ENCODE measurements at places on chromosomes 3 and 15.

DNA sequence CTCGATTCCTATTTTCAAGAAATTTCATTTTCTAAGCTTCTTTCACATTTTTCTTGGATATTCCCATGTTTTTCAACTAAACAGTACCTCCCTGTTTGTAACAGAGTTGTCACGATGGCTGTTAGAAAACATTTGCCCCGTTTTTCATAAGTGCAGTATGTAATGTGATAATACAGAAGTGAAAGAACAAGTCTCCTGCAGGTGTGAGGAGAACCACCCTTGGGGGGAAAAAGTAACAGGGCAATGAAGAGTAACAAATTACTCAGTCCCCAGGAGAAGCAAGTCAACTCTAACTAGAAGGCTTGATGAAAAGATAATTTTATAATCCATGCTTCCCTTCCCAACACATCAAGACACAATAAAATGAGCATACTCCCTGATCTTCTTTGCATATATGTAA, 493.3 kb downstream of the FOXP1 start:
- no peak for DNase-seq

DNA sequence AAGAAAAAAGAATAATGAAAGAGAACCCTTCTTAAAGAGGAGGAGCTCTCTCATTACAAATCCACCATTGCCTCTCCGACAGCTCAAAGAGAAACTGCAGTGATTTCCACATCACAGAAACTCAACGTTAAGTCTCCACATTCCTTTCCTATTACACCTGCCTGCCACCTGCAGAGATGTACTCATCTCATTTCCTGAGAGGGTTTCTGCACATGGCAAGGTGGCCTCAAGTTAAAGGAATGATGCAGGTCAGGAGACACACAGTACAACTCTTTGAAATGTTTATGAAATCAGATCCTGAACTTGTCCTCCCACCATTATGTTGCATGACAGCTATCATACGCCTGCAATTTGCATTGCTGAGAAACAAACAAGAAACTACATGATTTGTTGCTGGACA, 458.4 kb upstream of the ADAMTS9 start:
- peak; percentile 61 for DNase-seq

DNA sequence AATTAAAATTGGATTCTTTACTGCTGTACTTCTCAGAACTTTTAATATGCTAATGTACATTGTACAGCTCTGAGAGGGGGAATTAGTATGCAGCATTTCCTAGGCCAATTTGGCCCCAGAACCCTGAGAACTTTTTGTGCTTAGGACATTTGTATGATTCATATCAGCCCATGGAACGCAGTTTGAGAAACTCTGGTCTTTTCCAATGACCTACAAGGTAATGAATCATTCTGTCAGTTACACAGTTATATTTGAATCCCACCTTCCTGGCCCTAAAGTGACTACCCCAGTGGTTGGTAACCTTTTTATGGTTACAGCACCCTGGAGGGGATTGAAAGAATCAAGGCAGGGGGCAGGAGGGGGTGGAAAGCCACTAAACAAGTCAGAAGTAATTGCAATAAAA, 25.6 kb upstream of the KBTBD12 start:
- peak; percentile 45 for DNase-seq

- no peak for DNase-seq
These were observed 74.4 kb downstream of the KY start for GRCh38 chr3:134576426-134576825.

DNA sequence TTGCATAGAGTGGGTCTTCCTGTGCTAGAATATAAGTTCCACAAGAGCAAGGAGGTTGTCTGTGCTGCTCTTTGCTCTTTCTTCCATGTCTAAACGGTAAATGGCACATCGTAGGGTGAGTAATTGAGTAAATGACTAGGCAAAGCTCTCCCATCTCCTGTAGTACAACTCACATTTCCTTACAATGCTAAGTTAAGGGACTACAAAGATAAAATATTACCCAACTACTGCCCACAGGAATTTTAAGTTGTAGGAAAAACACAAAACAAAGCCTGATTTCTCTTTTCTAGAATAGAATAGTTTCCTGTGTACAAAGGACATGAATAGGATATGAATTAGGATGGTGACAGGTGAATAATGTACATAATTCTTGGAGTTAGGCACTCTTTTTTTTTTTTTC, 19.9 kb upstream of the LRIG1 start:
- peak; percentile 27 for DNase-seq
